Common myeloid progenitor, CD34-positive (primary cell): ENCODE measurements at places on chromosomes 12 and 14.

- DNase-seq: peak; percentile 86
Measured at GRCh38 chr12:49671031-49671765, 36.0 kb downstream of the FMNL3 start.

DNA sequence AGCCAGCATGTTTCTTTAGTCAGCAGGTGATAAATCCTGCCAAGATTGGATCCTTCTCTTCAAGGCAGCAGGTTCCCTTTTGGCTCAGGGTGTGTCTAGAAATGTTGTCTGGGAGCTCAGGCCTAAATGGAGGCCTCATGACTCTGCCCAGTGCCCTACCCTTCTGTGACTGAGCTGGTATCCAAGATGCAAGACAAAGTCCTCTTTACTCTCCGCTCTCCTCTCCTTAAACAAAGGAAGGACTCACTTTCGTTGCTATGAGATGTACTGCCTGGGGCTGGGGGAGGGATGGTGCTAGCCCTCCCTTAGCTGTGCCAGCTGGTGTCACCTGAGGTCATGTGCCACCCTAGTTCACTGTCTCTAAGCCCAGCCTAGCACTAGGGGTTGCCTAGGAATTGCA lies 13.8 kb upstream of the TMPRSS12 start:
- DNase-seq: no peak

- peak; percentile 40 for DNase-seq
Measured at GRCh38 chr12:8031872-8032241, 659 bp upstream of the FOXJ2 start.

DNA sequence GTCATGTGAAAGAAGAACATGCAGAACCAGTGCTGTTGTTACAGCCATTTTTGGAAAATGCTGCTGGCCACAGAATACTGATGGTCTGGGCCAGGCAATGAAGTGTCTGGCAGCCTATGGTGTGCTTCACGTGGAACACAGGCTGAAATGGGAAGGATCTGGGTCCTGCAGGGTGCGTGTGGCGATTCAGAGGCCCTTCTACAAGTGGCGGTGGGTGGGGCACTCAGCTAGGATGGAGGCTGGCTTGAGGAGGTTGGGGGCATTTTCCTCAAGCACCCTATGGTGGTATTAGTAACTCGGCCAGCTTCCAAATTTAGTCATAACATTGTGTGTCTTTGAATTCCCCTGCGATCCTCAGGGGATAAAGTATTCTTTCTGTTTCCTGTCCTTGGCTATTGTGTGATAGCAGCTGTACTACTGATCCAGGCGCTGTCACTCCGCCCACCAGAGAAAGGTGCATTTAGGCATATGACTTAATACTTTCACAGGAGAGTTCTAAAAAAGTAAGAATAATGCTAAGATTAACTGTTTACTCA lies 9.2 kb upstream of the RAD52 start:
- DNase-seq: no peak

- no peak for DNase-seq
Measured at GRCh38 chr12:50249464-50250182, 33.7 kb downstream of the LIMA1 start.

- no peak for DNase-seq
Measured at GRCh38 chr12:86748894-86749293, 492.7 kb upstream of the MGAT4C start.

- no peak for DNase-seq
Measured at GRCh38 chr12:93015871-93016751, 87.0 kb upstream of the EEA1 start.

- no peak for DNase-seq
Measured at GRCh38 chr14:105099778-105100177, 34.5 kb upstream of the GPR132 start.

- no peak for DNase-seq
Measured at GRCh38 chr14:37546621-37547447, 48.2 kb downstream of the FOXA1 start.

- peak; percentile 63 for DNase-seq
Measured at GRCh38 chr12:80472911-80473500, 29.0 kb downstream of the PTPRQ start.

GRCh38 chr14:28754209-28754985 lies 12.2 kb upstream of the FOXG1 start:
- peak; percentile 51 for DNase-seq

DNA sequence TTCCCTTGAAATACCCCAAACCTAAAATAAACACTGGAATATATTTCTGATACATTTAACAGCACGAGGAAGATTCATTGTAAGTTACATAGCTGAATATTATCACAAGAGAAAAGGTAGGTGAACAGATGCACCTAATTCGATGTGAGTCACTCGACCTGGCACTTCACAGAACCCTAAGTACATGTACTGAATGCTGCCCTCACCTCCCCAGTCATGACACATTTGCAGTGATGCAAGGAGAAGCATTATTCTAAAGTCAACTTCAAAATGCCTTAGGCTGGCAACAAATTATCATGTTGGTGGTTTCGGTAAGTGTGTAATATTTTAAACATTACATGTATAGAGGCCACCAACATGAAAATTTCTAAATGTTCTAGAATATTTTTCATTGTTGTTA lies 35.2 kb upstream of the TMTC2 start:
- no peak for DNase-seq

GRCh38 chr12:12531194-12531593 lies 31.5 kb downstream of the DUSP16 start:
- no peak for DNase-seq

GRCh38 chr14:65210118-65210821 lies 108.0 kb upstream of the MAX start:
- peak; percentile 81 for DNase-seq

DNA sequence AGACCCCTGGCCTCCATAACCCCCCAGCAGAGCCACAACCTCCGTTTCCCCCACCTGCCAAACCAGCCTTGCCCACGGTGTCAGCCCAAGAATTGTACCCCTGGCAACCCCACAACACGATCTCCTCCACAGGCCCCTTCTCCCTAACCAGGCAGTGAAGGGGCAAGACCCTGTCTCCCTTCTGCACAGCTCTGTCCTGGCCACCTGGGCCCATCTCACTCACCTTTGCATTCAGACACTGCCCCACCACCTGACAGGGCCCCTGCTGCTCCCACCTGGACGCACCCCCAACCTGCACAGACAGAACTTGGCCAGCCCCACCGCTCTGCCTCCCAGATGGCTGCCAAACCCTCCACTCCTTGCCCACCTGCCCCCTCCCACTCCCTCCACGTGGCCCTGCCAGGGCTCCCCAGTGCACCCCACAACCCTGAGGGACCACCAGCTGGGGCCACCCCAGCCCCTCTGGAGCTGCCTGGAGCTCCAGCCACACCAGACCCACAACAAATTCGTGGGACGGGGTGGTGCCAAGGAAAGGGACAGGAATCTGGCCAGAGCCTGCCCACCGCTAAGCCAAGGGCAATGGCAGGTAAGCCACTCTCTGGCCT lies 11.8 kb downstream of the AHNAK2 start:
- DNase-seq: no peak

DNA sequence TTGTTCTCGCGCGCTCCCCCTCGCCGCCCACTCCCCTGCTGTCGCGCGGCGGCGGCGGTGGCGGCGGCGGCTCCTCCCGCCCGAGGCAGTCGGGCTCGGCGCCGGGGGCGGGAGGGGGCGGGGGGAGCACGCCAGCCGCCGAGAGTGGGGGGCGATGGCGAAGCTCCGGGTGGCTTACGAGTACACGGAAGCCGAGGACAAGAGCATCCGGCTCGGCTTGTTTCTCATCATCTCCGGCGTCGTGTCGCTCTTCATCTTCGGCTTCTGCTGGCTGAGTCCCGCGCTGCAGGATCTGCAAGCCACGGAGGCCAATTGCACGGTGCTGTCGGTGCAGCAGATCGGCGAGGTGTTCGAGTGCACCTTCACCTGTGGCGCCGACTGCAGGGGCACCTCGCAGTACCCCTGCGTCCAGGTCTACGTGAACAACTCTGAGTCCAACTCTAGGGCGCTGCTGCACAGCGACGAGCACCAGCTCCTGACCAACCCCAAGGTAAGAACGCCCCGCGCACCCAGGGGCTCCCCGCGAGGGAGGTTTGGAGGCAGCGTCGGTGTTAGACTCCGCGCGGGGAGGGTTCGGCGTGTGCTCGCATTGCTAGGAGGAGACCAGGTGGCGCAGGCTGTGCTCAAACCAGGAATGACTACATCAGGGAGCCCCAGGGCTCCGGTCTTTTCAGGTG lies 629 bp downstream of the KCNMB4 start:
- DNase-seq: peak; percentile 80

- no peak for DNase-seq
Measured at GRCh38 chr12:93029091-93029490, 100.0 kb upstream of the EEA1 start.

GRCh38 chr12:212415-212714 lies 1.6 kb downstream of the SLC6A12 start:
- DNase-seq: peak; percentile 69

DNA sequence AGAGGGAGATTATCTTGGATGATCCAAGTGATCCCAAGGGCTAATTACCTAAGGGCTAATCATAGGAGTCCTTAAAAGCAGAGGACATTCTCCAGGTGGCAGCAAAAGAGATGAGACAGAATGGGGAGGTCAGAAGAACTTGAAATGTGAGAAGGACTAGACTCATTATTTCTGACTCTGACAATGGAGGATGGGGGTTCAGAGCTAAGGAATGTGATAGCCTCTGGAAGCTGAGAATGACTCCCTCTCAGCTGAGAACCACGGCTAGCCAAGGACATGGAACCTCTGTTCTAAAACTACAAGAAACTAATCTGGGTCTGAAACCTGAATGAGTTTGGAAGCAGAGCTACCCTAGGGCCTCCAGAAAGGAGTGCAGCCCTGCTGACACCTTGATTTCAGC lies 35.6 kb upstream of the ANKS1B start:
- no peak for DNase-seq

GRCh38 chr14:90700933-90701776 lies 115.1 kb downstream of the TTC7B start:
- DNase-seq: no peak

GRCh38 chr12:80175307-80175930 lies 76.1 kb downstream of the OTOGL start:
- no peak for DNase-seq

- DNase-seq: no peak
Measured at GRCh38 chr12:52037248-52037861, 13.9 kb upstream of the NR4A1 start.

GRCh38 chr12:23245186-23245585 lies 620.2 kb downstream of the ETNK1 start:
- no peak for DNase-seq

GRCh38 chr12:21699851-21700250 lies 42.2 kb upstream of the LDHB start:
- DNase-seq: no peak

DNA sequence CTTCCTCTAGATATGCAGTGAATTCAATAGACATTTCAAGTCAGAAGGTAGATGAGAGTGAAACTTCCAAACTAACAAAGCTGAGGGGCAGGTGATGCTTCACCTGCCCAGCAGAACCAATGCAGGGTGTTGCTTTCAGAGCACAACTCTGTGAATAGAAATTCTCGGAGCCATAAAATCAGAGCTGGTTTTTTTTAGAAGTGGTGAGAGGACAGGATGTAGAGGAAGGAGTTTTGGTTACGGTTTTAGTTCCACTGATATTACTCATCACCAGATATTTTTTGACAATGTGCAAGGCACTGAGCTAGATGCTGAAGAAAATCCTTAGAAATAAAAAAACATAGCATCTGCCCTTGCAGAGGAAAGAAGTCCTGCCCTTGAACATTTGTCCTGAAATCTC lies 62.2 kb downstream of the BMP4 start:
- no peak for DNase-seq

DNA sequence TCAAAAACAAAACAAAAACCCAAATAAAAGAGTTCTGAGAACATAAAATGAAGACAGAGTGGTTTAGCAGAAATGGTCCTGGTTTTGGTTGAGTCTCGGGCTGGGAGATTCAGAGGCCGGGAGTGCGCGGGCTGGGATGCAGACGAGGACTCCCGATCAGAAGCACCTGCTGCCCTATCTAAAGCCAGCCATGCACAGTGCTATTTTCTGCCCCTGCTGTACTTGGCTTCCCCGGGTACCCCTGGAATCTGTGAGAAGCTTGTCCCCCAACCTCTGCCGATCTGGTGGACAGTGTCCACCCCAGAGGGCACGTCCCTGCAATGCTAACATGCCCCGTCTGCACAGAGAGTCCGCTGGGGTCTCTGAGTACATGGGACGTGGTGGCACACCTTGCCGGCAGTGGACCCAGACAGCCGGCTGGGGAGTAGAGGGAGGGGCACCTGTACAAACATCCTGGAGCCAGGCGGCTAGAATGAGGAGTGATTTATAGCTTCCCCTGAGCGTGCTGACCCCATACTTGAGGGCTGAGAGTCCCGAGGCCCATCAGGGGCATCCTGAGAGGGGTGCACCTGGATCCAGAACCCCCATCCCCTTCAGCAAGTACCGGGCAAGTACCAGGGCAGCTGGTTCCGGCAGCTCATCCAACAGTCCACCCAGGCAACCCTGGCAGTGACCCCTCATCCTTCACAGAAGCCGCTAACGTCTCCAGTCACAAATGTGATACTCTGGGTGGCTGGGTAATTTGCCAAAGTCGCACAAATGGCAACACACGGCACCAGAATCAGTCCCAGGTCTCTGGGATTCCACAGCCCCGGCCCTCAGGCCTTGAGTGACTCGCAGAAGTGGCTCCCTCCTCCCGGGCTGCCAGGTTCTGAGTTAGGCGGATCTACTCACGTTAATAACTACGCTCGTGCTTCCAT lies 37.1 kb downstream of the CHGA start:
- DNase-seq: no peak

DNA sequence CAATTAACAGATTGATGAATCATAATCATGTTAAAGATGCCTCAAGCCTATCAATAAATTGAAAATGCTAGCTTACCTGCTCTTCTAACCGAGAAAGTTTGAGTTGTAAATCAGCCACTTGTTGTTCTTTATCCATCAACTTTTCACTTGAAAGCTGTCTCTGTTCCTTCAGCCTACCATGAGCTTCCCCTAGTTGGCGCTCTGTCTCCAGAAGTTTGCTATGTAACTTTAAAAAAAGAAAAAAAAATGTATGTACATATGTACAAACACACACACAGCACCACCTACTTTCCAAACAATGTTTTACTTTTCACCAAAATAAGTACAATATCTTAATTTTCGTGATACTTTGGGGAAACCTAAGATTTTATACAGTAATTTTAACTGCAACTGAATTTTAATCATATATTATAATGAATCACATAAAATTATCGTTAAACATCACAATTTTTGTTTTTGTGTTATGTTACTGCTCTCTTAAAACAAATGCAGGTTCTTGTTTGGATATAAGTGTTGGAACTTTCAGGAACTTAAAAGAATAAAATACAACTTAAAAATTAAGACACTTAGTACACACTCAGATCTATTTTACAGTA lies 101.2 kb downstream of the EEA1 start:
- DNase-seq: peak; percentile 52

GRCh38 chr12:68866950-68867349 lies 59.0 kb downstream of the MDM2 start:
- no peak for DNase-seq

DNA sequence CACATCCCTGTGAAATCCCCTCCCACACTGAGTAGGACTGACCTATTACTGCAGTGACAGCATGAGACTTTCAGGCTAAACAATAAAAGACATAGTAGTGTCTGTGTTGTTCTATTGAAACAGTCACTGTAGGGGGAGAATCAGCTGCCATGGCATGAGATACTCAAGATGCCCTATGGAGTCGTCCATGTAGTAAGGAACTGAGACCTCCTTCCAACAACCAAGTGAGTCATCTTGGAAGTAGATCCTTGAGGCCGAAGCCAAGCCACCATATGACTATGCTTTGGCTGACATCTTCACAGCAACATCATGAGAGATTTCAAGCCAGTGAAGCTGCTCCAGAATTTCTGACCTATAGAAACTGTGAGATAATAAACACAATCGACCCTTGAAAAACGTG lies 12.1 kb upstream of the LRP6 start:
- no peak for DNase-seq

- DNase-seq: peak; percentile 84
Measured at GRCh38 chr12:42144408-42145196, at the start of gene GXYLT1. Gene GXYLT1, minus strand, starts transcription at chr12:42144874. Its CDS starts 228 bp downstream, at chr12:42144646.
